ENCODE measurements at places on chromosomes 13 and 19.

DNA sequence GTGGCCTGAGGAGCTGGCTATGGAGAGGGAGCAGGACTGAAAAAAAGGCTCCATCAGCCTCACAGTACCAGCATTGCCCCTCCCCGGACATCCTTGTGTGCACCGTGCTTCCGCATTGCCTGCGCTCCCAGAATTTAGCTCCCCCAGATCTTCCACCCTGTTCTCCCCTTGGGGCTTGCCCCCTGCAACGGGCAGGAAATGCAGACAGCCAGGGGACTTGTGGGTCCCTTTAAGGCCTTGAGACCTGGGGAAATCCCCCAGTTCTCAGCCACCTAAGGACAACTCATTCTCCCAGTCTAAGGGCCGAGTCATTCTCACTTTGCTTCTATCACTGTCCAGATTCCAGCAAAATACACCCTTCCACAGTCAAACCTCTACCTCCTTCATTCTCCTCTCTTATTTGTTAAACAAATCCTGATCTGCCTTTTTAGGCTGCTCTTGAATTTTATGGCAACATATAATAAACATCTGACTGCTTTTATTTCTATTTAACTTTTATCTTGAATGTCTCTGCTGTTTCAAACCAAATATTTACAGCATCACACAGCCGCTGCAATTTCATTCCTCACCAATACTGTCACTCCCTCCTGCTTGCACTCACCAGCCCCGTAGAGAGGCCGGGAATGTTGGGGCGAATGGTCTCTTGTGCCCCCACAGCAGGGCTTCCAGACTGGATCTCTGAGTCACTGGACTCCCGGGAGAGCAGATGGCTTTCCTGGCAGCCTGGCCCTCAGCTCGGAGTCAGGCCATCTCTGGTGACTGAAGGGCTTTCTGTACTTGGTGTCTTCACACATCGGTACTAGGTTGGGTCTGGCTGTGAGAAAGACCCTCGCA lies 221.9 kb downstream of the TSHZ3 start:
- no peak for DNase-seq

- no peak for DNase-seq
These were observed 13.7 kb downstream of the MICU2 start for GRCh38 chr13:21590231-21590630.

DNA sequence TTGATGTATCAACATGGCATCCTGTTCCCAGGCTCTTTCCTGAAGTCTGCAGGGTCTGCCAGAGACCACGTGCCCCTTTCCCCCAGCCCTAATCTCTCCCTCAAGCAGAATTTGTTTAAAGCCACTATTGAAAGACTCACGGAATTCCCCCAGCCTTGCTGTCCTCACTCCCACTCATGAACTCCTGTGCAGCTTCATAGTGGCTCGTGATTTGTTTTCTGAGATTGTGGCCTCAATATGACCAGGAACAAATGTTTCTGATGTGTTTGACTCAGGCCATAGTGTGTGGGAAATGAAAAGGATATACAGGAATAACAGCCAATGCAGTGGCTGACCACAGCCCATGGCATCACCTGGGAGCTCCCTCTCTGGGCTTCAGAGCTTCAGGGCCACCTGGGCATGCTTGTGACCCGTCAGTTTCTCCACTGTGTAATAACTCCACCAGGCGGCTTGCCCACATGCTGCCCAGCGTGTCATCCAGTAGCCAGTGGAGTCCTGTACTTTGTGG lies 8.1 kb upstream of the SERPINE3 start:
- DNase-seq = no peak

DNA sequence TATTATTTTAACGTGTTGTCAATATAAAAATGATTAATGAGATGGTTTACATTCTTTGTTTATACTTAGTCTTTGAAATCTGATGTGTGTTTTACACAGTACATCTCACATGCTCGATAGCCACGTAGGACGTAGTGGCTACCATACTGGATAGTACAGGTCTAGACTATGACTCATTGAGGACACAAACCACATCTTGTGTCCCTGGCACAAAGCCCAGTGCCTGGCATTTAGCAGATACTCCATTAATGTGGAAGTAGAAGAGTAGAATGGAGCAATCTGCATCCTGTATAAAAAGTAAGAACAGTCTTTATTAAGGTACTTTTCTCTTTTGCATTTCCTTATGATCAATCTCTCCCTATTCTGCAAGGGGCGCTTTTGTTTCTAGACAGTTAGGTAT lies 49.0 kb upstream of the FRY start:
- DNase-seq = no peak

GRCh38 chr19:2188708-2189385 lies 25.1 kb downstream of the DOT1L start:
- DNase-seq = no peak

DNA sequence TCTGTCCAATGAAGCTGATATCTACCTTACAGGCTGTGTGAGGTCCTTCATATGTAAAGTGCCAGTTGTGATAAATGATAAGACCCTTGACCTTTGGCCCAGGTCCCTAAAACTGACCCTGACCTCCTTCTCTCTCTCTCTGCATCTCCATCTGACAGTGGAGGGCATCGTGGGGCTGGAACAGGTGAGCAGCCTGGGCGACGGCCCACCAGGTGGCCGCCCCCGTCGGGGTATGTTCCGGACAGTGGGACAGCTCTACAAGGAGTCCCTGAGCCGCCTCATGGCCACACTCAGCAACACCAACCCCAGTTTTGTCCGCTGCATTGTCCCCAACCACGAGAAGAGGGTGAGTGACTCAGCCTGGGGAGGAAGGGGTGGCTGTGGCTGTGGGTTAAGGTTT lies 53.7 kb downstream of the MYH14 start:
- DNase-seq = no peak

GRCh38 chr19:1952635-1953034 lies 11.7 kb downstream of the CSNK1G2 start:
- no peak for DNase-seq

- no peak for DNase-seq
These were observed 146.0 kb upstream of the GPC6 start for GRCh38 chr13:93080587-93080986.

DNA sequence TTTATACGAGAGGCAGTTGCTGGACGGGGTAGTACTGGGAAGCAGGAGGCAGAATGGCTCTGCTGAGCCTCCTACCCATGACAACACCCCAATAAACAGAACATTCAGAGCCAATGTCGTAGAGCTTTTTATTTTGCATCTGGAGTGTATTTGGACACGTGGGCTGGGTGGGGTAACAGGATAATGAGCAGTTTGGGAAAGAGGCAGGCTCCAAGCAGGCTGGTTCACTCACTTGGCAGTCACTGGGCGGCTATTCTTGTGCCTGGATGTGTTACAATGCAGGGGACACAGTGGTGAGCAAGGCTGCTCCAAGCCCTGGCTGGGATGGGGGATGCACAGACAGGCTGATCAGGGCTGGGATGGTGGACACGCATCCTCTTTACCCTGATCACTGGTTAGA lies 9.5 kb downstream of the ACTMAP start:
- no peak for DNase-seq

GRCh38 chr19:58033741-58034476 lies at the start of gene ZSCAN1:
TSS of gene ZSCAN1 (plus strand) at chr19:58034025. CDS start at chr19:58037837, 3,812 bp downstream.
- DNase-seq = no peak

- no peak for DNase-seq
These were observed 40.1 kb downstream of the FAM216B start for GRCh38 chr13:42821437-42821836.
